ENCODE measurements at places on chromosomes 6 and 20.

DNA sequence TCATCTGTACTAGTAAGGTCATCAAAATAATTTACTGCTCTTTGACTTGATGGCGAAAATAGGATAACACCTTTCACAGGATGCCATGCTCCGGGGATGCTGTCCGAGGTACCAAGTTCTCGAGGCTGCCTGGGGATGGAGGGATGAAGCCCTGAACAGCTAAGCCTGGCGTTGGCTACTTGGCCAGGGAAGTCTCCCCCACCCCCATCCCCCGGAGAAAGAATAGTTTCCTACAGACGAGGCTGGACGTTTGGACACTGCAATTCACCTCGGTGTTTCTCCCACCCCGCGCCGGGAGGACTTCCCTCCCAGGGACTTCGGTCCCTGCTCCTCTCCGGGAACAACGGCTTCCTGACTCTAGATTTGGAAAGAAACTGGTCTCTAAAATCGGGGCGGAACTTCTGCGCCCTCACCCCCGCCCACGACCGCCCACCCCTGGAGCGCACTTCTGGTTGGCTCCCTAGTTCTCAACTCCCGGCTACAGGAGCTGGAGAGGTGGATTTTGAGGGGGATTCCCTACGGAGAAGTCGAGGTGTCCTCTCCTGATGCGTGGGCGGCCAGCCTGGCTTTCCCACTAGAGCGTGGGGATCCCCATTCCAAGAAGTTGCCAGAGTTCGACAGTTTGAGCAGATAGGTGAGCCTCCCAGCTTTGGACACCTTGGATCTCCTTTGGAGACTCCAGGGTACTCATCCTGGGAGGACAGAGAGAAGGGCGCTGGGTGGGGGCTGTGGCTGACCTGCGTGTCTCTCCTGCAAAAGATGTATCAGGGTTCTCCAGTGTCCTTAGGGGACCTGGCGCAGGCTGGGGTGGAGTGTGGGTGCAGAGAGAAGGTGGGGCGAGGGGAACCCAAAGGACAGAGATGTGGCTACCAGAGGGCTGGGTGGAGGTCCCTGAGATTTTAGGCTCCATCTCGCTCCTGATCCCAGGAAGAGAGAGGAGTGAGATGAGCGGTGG is 1.1 kb downstream of the PCSK2 start:
- peak; percentile 21 for DNase-seq

DNA sequence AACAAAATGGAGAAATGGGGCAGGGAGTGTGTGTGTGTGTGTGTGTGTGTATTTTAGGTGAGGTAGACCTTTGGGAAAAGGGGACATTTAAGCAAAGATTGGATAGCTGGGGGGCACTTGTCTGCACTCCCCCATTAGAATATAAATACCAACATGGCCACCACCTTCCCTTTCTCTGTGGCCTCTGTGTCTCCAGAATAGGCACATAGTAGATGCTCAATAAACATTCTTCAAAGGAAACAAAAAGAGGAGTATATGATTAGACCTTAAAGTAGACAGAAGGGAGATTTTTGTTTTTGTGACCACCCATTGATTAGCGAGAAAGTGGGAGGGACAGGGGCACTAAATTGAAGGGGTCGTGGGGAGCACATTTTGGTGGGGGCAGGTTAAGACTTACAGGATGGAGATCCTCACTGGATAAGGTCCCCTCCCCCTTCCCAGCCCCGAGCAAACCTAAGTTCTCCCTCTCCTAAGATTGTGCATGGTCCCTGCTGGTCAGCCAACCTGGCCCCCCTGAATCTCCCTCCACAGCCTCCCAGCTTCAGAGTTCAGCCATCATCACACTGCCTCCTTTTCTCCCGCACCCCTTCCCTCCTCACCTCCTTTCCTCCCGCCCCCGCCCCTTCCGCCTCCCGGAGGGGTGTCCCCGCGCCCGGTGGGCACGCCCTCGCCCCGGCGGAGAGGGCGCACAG is 514 bp upstream of the TSHZ2 start:
- DNase-seq, result no peak

DNA sequence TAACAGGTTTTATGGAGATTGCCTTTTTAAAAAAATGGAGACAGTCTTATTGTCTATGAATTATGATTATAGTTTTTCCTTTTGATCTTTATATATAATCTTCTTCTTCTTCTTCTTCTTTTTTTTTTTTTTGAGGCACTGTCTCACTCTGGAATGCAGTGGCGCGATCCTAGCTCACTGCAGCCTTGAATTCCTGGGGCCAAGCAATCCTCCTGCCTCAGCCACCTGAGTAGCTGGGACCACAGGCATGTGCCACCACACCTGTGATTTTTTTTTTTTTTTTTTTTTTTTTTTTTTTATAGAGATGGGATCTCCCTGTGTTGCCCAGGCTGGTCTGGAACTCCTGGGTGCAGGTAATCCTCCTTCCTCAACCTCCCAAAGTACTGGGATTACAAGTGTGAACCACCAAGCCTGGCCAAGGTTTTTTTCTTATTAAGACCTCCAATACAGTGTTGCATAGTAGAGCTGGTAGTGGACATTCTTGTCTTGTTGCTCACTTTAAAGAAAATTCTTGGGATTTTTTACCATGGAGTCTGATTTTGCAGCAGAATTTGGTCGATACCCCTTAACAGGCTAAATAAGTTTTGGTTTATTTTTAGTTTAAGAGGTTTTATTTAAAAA is 46.5 kb downstream of the STK4 start:
- DNase-seq, result no peak

DNA sequence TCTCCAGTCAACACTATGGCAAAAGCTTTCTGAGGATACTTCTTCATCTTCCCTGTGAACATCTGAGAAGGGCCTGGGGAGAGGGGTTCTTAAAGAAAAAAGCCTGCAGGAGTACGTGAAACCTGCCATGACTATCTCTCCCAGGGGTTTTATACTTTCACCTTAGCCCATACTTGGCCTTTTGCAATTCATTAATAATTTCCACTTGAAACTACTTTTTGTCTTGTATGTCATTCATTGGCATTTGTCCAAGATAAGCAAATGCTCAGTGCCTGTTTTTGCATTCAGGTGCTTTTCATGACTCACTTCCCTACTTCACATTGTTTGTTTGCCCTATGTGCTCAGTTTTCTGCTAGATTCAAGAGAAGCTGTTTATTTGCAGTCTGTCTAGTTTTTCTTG is 580.3 kb upstream of the GJE1 start:
- no peak for DNase-seq

DNA sequence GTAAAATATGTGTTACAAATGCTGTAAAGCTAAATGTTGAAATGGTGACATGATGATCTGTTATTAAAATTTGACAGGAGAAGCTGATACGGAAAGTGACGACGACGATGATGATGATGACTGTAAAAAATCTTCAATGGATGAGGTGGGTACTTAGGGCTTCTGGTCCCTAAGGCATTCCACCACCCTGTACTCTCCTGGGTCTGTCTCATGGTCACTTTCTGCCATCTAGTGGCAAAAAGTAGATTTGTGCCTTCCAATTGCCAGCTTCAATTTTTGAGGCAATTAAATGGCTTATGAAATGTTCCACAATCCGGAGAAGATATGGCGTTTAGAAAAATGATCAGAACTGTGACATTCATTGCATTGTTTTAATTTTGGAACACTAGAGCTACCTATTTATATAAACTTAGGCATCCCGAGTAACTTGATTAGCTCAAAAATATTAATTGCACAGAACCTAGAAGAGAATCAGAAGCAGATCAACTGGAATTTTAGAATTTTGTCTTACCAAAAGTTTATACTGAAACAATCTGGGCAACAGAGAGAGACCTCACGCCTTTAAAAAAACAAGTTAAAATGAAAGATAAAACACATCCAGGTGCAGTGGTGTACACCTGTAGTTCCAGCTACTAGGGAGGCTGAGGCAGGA is 346.5 kb upstream of the PLCB4 start:
- DNase-seq, result no peak

- DNase-seq, result no peak
These were observed 26.3 kb upstream of the SNRPB2 start for GRCh38 chr20:16703570-16703969.

DNA sequence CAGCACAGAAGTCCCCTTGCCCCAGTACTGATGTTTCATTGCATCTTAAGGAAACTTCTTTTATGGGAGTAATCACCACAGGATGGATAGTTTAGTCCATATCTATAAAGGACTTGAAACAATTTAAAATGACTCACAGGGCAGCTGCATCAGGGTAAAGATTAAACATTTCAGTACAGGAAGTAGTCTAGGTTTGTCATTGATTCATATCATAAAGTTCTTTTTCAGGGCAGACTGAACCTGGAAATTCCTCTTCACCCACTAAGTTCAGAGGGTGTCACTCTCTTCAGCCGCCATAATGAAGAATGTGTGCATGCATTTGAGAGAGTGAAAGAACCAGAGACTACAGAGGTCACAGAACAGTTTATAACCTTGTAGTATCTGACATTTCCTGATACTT is 296.3 kb upstream of the JAG1 start:
- DNase-seq, result no peak

- no peak for DNase-seq
These were observed 209.1 kb downstream of the NFATC2 start for GRCh38 chr20:51333446-51333845.

- DNase-seq, result peak; percentile 21
These were observed 145.6 kb upstream of the MANEA start for GRCh38 chr6:95431637-95432228.

GRCh38 chr6:144347448-144347759 is 62.3 kb downstream of the UTRN start:
- DNase-seq, result no peak

DNA sequence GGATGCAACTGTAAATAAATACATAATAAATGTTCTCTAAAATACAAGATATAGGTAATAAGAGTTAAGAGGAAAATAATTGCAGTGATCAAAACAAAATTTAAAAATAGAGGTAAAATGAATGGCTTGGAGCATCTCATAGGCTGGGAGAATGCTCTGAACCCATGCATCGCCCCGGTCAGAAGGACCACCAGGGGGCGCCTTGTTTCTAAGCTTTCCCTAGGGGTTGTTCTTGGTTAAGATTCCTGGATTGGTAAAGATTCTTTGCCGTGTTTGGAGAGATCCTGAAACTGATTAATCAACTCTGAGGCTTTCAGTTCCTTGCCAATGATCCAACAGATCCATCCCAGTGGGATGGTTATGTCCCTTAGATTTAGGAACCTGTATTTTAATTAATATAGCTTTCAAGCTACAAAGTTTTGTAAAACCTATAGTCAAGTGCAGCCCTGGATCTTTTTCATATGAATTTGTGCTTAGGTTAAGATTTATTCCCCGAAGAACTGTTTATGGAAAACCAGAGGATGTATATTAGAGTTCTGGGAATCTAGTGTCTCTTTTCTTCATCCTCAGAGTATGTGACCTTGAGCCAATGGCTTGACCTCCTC is 45.3 kb upstream of the PRELID3B start:
- DNase-seq, result peak; percentile 87

DNA sequence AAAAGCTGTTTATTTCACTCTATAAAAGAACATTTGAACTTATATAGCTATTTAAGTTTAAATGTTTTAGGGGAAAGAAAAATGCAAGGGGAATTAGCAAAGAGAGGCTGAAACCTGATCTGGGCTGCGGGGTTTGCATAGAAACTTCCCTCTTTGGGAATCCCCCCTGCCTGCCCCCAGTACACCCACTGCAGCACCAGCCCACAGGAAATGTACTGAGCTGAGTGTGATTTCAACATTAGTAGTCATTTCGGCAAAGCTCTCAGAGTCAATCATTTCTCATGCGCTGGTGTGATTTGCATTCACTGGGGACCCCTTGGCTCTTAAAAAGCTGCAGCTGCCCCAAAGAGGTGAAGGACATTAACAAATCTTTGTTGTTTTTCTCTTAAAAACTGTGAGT is 859.4 kb downstream of the MAFB start:
- no peak for DNase-seq

DNA sequence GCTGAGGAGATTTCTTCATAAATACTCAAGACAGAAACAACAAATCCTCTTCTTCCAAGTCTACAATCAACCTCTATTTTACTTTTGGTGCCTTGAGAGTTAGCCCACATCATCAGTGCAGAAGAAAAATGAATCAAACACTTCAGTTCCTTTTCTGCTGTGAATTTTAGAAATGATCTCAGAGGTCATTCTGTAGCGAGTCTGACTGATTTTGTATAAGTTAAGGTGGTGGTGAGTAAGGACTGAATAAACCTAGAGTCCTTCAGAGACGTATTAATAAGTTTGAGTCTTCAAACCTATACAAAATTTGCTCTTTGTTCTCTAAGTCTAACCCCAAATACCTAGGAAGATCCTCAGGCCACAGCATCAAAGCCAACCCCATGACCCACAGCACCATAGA is 33.1 kb upstream of the NT5E start:
- DNase-seq, result no peak

GRCh38 chr6:148565321-148565926 is 181.4 kb upstream of the UST start:
- DNase-seq, result no peak

GRCh38 chr6:5155906-5156305 is 70.8 kb downstream of the PPP1R3G start:
- DNase-seq, result peak; percentile 78

- DNase-seq, result peak; percentile 30
These were observed 44.4 kb downstream of the MDFI start for GRCh38 chr6:41682497-41683272.
